Osteocyte (in vitro differentiated cells): ENCODE measurements at places on chromosomes 6 and 20. TPM values are rescaled to one million over a fixed set of nuclear protein-coding genes. Genes with fewer than 3 reads are reported as not detected.

The SPAG4 gene
- 1.8 and 1.9 TPM in 2 replicates for total RNA-seq

The ESR1 gene
- not detected in 2 replicates for total RNA-seq

GRCh38 chr6:41940759-41941279 lies 789 bp downstream of the CCND3 start:
- DNase-seq: no peak
- peaks cover 37% of the 10 kb centered on the region for H3K4me1 ChIP-seq
- H3K27me3 ChIP-seq: no peaks in the 10 kb centered on the region

GRCh38 chr20:38065764-38066375 lies 32.3 kb downstream of the RPRD1B start:
- H3K36me3 ChIP-seq: peaks cover 42% of the 10 kb centered on the region
- no peak for DNase-seq
- H3K4me3 ChIP-seq: no peak overlapping the region
- no peaks in the 10 kb centered on the region for H3K27me3 ChIP-seq
- no peak overlapping the region for H3K27ac ChIP-seq
- peaks cover 8% of the 10 kb centered on the region for H3K4me1 ChIP-seq

DNA sequence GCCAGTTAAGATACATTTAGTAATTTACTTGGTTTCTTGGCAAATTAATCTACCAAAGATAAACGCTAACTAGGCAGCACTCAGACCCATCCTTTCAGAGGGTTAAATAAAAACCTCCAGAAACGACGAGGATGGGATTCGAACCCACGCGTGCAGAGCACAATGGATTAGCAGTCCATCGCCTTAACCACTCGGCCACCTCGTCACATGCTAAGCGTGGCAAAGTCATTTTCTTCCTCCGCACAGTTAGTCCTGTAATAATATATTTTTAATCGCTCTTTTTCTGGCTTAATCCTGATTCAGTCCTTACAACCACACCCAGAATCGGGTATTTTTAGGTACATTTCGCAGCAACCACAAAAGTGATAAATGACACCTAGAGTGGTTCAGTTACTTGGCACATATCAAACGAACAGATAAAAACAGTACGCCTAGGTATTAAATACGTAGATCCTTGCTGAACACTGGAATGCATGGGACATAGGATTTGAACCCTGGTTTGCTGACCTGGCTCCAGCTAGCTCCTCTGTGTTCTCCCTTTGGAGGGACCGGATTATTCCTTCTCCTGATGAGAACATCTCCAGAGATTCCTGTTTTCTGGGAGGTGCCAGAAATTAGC lies 71.6 kb downstream of the GPX5 start:
- peaks cover 27% of the 10 kb centered on the region for H3K27me3 ChIP-seq
- no peak overlapping the region for H3K27ac ChIP-seq
- H3K4me3 ChIP-seq: peak overlapping the region; percentile 64
- DNase-seq: no peak
- peaks cover 5% of the 10 kb centered on the region for H3K4me1 ChIP-seq
